GM12878 (cell line): ENCODE measurements at places on chromosomes 5 and 9. TPM values are rescaled to one million over a fixed set of nuclear protein-coding genes. Genes with fewer than 3 reads are reported as not detected.

DNA sequence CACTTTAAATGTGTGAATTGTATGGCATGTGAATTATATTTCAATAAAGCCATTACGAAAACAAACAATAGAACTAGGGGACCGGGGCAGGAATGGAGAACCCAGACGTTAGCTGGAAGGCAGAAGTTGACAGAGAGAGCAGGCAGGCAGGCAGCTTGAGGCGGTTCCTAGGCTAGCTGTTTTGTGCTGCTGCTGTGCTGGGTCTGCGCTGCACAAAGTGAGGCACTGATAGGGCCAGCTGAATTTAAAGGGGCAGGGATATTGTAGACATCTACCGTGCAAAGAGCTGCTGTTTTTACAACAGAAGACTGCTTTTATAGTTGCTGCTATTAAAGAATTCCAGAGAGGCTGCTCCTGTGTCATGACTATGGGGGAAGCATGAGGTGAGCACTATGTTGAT lies 21.6 kb upstream of the MIER3 start:
- no peak overlapping the region for H3K27ac ChIP-seq
- H3K4me1 ChIP-seq = no peaks in the 10 kb centered on the region
- no peak overlapping the region for H3K4me3 ChIP-seq
- H3K36me3 ChIP-seq = no peaks in the 10 kb centered on the region
- H3K27me3 ChIP-seq = no peaks in the 10 kb centered on the region; the same call in 1 of the 2 replicates

GRCh38 chr9:83656032-83656680 lies 33.2 kb downstream of the IDNK start:
- peak overlapping the region; percentile 73 for H3K27ac ChIP-seq
- DNase-seq = peak; percentile 37
- peaks cover 30% of the 10 kb centered on the region for H3K4me1 ChIP-seq
- no peaks in the 10 kb centered on the region for H3K27me3 ChIP-seq
- H3K4me3 ChIP-seq = no peak overlapping the region

GRCh38 chr5:139341187-139341688 lies 416 bp upstream of the PAIP2 start:
- peak overlapping the region; percentile 93 for H3K4me3 ChIP-seq
- no peak for DNase-seq
- H3K27me3 ChIP-seq = no peaks in the 10 kb centered on the region
- no peaks in the 10 kb centered on the region for H3K36me3 ChIP-seq
- H3K27ac ChIP-seq = no peak overlapping the region; the same call in 1 of the 2 replicates

DNA sequence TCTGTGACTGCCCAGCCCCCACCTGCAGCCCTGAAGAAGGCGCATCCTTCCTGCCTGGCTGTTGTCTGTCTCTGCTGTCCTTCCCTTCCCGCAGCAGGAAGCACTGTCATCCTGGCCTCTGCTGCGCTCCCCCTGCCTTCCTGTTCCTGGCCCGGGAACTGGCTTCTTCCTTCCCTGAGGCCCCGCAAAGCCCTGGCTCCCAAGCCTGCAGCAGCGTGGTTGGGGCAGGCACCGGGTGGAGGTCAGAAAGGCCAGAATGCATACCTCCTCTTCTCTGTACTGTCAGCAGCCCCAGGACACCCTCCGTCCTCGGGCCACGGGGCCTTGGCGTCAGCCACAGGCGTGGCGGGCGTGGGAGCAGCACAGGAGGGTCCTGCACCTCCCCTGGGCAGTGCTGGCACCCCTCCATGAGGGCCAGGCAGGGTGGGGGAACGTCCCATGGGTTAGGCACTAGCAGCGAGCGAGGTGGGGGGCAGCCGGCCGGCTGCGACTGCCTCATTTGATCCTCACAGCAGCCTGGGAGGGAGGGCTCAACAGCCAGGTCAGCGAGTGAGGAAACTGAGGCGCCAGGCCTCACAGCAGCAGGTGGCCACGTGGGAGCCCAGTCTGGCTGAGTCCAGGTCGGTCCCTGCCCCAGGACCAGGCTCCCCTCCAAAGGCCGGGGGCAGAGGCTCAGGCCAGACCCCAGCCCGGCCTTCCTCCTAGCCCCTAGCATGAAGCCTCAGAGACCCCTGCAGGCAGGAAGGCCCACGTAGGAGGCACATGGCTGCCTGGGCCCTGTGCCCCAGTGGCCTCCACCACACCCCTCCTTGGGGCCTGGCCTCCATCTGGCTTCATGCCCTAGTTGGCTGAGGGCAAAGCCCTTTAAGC lies 9.4 kb downstream of the FLT4 start:
- no peaks in the 10 kb centered on the region for H3K4me1 ChIP-seq
- H3K27me3 ChIP-seq = no peaks in the 10 kb centered on the region
- no peak overlapping the region for H3K4me3 ChIP-seq
- no peak overlapping the region for H3K27ac ChIP-seq

- H3K4me1 ChIP-seq = no peaks in the 10 kb centered on the region
- H3K27me3 ChIP-seq = no peaks in the 10 kb centered on the region
- H3K4me3 ChIP-seq = no peak overlapping the region
- no peak overlapping the region for H3K27ac ChIP-seq
- no peak for DNase-seq
- no peaks in the 10 kb centered on the region for H3K36me3 ChIP-seq
Observed at GRCh38 chr9:108545436-108545835, 310.4 kb downstream of the ACTL7B start.

DNA sequence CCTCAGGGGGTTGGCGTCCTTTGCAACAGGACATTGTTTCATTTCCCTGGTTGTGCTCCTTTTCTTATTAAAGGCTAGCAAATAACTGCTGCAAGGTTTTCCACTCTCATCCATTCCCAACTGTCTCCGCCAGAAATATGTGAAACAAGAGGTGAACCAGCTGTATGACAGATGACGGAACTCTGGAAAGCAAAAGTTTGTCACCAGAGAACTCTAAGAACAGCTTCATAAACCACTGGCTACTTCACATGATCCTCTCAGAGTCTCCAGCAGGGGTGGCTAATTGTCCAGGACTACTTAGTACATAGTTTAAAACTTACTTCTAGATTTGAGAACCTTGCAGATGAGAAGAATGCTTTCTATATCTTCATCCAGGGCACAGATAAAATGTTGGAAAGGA lies 195.9 kb upstream of the RAD23B start:
- H3K27me3 ChIP-seq = no peaks in the 10 kb centered on the region
- H3K36me3 ChIP-seq = no peaks in the 10 kb centered on the region

DNA sequence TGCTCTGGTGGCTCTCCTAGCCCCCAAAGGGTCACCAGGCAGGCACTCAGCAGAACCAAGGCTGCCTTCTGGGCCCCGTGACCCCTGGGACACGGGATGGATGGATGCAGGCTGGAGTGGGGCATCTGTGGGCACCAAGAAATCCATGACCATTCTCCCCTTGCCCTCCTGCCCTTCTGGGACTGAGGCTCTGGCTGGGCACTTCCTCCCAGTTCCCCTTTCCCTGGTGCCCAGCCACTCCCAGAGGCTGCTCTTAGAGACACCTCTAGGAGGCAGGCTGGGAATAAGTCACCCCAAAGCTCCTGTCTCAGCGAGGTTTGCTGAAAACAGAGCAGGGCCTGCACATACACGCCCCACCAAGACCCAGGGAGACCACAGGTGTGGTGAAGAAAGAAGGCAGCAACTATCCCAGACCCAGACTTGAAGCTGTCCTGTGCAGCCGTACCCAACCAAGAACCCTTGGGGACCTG lies 943 bp downstream of the STING1 start:
- peaks cover 27% of the 10 kb centered on the region for H3K4me1 ChIP-seq
- H3K27me3 ChIP-seq = no peaks in the 10 kb centered on the region
- H3K27ac ChIP-seq = peak overlapping the region; percentile 91
- peaks cover 4% of the 10 kb centered on the region; the same call in 1 of the 2 replicates for H3K36me3 ChIP-seq
- no peak for DNase-seq

- H3K36me3 ChIP-seq = no peaks in the 10 kb centered on the region
- no peak overlapping the region for H3K27ac ChIP-seq
- H3K27me3 ChIP-seq = no peaks in the 10 kb centered on the region
Observed at GRCh38 chr5:95962785-95963184, 1.1 kb upstream of the ELL2 start.

GRCh38 chr5:110288766-110289511 lies 437.5 kb downstream of the TMEM232 start:
- H3K4me1 ChIP-seq = no peaks in the 10 kb centered on the region
- no peak for DNase-seq
- H3K4me3 ChIP-seq = no peak overlapping the region
- no peaks in the 10 kb centered on the region for H3K27me3 ChIP-seq
- H3K36me3 ChIP-seq = no peaks in the 10 kb centered on the region

- H3K4me1 ChIP-seq = peaks cover 15% of the 10 kb centered on the region
- H3K4me3 ChIP-seq = no peak overlapping the region
- H3K27me3 ChIP-seq = no peaks in the 10 kb centered on the region
- DNase-seq = no peak
Observed at GRCh38 chr9:137064027-137064879, 6.1 kb downstream of the SAPCD2 start.

- no peak for DNase-seq
Observed at GRCh38 chr9:85940275-85940831, 593 bp upstream of the NAA35 start.

DNA sequence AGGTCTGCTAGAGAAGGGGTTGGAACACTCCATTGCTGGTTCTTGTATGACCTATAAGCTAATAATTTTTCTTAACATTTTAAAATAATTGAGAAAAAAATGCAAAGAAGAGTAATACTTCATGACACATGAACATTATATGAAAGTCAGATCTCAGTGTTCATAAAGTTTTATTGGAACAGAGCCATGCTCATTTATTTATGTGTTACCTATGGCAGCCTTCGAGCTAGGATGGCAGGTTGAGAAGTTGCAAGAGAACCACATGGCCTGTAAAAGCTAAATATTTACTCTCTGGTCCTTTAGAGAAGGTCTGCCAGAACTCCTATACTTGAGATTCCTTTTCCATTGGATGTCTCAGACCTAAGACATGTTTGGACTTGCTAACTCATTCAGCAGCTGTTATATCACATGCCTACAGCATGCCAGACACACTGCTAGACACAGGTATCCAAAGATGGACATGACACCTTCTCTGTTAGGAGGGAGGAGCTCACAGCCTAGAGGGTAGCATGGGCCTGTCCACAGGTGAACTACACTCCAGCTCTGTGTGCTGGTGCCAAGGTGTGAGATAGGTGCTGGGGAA lies 304.3 kb downstream of the ARHGAP26 start:
- no peaks in the 10 kb centered on the region for H3K4me1 ChIP-seq
- no peaks in the 10 kb centered on the region; the same call in none of the 2 replicates for H3K36me3 ChIP-seq
- DNase-seq = no peak
- H3K27me3 ChIP-seq = no peaks in the 10 kb centered on the region
- no peak overlapping the region for H3K27ac ChIP-seq
- no peak overlapping the region for H3K4me3 ChIP-seq

DNA sequence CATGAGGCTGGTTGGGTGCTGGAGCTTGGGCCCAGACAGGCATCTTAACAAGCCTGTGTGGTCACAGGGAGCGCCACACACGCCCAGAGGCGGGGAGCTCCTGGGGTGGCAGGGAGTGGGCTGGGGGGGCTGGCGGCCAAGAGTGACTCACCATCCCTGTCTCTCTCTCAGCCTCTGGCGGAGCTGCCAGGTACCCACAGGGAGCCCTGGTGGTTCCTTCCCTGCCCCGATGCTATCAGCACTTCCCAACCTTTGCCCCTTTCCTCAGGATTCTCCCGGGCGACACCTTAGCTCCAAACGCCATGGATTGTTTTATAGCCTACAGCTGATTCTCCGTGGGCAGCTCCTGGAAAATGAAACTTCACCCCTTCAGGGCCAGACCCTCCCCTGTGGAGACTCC lies 5.5 kb downstream of the SLC9A3 start:
- H3K4me1 ChIP-seq = no peaks in the 10 kb centered on the region
- no peak overlapping the region for H3K27ac ChIP-seq
- H3K36me3 ChIP-seq = no peaks in the 10 kb centered on the region
- DNase-seq = no peak
- H3K4me3 ChIP-seq = no peak overlapping the region
- peaks cover 4% of the 10 kb centered on the region for H3K27me3 ChIP-seq

GRCh38 chr5:68381060-68381459 lies 165.5 kb downstream of the PIK3R1 start:
- peaks cover 14% of the 10 kb centered on the region for H3K4me1 ChIP-seq
- no peaks in the 10 kb centered on the region for H3K27me3 ChIP-seq
- DNase-seq = no peak
- no peaks in the 10 kb centered on the region for H3K36me3 ChIP-seq
- no peak overlapping the region for H3K4me3 ChIP-seq

- H3K27ac ChIP-seq = no peak overlapping the region
- H3K4me1 ChIP-seq = peaks cover 34% of the 10 kb centered on the region
- H3K4me3 ChIP-seq = peak overlapping the region; percentile 38; the same call in 1 of the 2 replicates
- H3K36me3 ChIP-seq = no peaks in the 10 kb centered on the region
Observed at GRCh38 chr5:181163487-181164075, 16.2 kb downstream of the OR2V2 start.

- no peaks in the 10 kb centered on the region for H3K27me3 ChIP-seq
- H3K4me1 ChIP-seq = no peaks in the 10 kb centered on the region
- H3K27ac ChIP-seq = no peak overlapping the region
Observed at GRCh38 chr9:72589667-72590521, 68.5 kb downstream of the TMC1 start.

DNA sequence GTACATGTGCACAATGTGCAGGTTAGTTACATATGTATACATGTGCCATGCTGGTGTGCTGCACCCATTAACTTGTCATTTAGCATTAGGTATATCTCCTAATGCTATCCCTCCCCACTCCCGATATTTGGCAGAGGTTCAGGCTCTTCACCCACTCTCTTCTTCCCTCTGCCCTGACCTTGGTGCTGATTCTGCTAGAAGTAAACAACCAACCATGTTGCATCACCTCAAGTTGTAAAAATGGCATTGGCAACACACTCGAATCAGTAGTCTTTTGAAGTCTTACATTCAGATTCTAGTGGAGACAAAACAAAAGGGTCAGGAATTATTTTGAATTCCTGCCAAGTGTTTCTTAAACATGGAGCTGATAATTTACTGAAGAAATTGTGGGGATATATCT lies 40.0 kb downstream of the PRR16 start:
- no peaks in the 10 kb centered on the region for H3K27me3 ChIP-seq
- H3K4me1 ChIP-seq = no peaks in the 10 kb centered on the region
- no peaks in the 10 kb centered on the region for H3K36me3 ChIP-seq
- no peak for DNase-seq

- no peaks in the 10 kb centered on the region for H3K36me3 ChIP-seq
- peaks cover 5% of the 10 kb centered on the region for H3K4me1 ChIP-seq
- no peak overlapping the region for H3K27ac ChIP-seq
- no peaks in the 10 kb centered on the region; the same call in 1 of the 2 replicates for H3K27me3 ChIP-seq
- H3K4me3 ChIP-seq = no peak overlapping the region
- no peak for DNase-seq
Observed at GRCh38 chr5:172407241-172407691, 47.1 kb downstream of the SH3PXD2B start.

GRXCR2 gene
- not detected in 2 replicates for polyA plus RNA-seq

ZNF300 gene
- 0.17 and 0.19 TPM in 2 replicates for polyA plus RNA-seq

PITX1 gene
- polyA plus RNA-seq = 0.18 and 0.43 TPM in 2 replicates

LCP2 gene
- polyA plus RNA-seq = 15.0 and 15.3 TPM in 2 replicates

INSYN2B gene
- 0.10 and 0.27 TPM in 2 replicates for polyA plus RNA-seq

IL7R gene
- 0.62 and 1.6 TPM in 2 replicates for polyA plus RNA-seq
